Stimulated activated CD4-positive, alpha-beta T cell treated with anti-CD3 and anti-CD28 coated beads, Interleukin-4, amount 100 ng/mL, for 24 hours (primary cell): ENCODE measurements at places on chromosomes 6 and 20.

- DNase-seq: peak; percentile 78
Observed at GRCh38 chr6:166488076-166488685, 98.3 kb downstream of the RAMACL start.

DNA sequence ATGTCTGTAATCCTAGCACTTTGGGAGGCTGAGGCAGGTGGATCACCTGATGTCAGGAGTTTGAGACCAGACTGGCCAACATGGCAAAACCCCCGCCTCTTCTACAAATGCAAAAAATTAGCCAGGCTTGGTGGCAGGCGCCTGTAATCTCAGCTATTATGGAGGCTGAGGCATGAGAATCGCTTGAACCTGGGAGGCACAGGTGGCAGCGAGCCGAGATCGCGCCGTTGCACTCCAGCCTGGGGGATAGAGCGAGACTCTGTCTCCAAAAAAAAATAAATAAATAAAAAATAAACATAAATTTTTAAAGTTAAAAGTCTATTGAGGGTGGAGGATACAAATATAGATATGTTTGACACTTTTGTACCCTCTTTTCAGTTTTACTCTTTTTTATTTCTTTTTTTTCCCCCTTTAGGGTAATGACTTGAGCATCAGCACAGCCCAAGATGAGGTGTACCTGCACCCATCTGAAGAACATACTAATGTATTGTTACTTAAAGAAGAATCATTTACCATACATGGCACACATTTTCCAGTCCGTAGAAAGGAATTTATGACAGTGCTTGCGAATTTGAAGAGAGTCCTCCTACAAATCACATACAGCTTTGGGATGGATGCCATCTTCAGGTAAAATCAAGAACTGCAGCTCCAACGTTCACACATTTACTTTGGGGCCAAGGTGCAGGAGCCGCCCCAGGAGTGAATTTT lies 368.9 kb downstream of the LAMA2 start:
- DNase-seq: peak; percentile 70

DNA sequence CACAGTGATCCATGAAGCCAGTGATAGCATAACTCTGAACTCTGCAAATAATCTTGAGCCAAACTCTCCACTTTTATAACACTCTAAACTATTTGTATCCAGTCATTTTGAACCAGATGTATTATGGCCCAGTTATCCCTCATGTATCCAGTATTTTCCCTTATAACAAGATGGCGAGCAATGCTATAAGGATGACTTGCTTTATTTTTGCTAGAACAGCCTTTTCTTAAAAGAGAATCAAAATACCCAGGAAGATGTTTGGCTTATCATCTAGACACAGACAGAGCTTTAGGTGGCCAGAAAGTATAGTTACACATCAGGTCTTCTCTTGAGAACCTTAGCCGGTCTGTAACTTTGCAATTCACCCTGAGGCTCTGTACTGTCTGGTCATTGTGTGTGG lies 81.0 kb downstream of the DOK5 start:
- DNase-seq: no peak

- DNase-seq: no peak
Observed at GRCh38 chr6:63997734-63998133, 362.1 kb downstream of the PHF3 start.

- no peak for DNase-seq
Observed at GRCh38 chr6:51995214-51995755, 92.1 kb downstream of the PKHD1 start.

GRCh38 chr20:51156041-51156982 lies 133.4 kb upstream of the KCNG1 start:
- DNase-seq: no peak

- DNase-seq: no peak
Observed at GRCh38 chr20:51579137-51579536, 36.6 kb upstream of the NFATC2 start.

DNA sequence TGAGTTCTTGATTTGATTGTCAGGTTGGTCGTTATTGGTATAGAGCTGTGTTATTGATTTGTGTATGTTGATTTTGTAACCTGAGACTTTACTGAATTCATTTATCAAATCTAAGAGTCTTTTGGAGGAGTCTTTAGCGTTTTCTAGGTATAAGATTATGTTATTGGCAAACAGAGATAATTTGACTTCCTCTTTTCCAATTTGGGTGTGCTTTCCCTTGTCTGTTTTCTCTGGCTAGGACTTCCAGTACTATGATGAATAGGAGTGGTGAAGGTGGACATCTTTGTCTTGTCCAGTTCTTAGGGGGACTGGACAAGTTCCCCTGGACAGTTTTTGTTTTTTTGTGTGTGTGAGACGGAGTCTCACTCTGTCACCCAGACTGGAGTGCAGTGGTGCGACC lies 17.4 kb downstream of the HLA-DOA start:
- no peak for DNase-seq

- DNase-seq: no peak
Observed at GRCh38 chr6:105726902-105727655, 324.2 kb upstream of the PREP start.

GRCh38 chr6:43009124-43009523 lies 4.6 kb downstream of the MEA1 start:
- peak; percentile 39 for DNase-seq

DNA sequence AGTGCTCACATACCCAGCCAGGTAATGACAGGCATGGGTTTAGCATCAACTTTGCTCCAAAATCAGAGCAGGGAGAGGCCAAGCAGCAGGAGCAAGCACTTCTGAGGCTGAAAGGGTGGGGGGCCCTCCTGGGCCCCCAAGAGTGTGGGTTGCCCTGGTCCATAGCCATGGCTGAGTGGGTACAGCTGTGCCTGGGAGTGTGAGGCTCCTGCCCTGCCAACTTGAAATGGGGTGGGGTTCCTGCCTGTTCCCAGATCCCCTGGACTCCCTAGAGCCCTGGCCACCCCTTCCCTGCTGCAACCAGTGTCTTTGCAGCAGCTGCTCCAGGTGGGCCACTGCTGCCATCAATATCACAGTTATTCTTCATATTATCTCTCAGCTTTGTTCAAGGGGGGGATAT lies 1224.2 kb upstream of the GJE1 start:
- DNase-seq: no peak

GRCh38 chr6:3748208-3749066 lies 3.1 kb downstream of the PXDC1 start:
- DNase-seq: peak; percentile 53

DNA sequence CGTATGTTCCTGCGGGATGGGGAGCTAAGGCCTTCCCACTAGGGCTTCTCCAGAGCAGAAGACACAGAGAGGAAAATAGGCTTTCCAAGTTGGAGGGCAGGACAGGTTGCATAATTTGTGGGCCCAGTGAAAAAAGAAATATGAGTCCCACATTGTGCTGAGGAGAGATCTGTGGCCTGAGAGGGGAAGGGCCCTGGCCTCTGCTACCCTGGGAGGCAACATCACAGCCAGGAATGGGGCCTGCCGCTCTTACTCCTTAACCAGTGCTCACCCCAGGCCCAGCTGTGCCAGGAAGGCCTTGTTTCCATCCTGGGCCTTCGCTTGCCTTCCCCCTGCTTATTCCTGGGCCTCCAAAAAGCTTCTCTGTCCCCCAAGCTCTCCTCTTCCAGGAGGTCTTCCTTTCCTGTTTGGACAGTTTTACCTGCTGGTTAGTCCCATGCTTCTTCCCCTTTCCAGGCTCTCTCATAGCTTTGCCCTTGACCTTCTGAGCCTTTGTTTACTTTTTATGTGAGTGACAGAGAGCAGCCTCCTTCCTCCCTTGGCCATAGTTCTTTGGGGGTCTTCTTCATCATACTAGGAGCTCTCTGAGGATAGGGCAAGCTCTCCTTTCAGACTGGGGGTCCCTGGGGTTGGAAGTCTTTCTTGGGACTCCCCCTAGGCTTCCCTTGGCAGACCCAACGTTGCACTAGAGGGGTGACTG lies 26.2 kb upstream of the VEGFA start:
- no peak for DNase-seq

DNA sequence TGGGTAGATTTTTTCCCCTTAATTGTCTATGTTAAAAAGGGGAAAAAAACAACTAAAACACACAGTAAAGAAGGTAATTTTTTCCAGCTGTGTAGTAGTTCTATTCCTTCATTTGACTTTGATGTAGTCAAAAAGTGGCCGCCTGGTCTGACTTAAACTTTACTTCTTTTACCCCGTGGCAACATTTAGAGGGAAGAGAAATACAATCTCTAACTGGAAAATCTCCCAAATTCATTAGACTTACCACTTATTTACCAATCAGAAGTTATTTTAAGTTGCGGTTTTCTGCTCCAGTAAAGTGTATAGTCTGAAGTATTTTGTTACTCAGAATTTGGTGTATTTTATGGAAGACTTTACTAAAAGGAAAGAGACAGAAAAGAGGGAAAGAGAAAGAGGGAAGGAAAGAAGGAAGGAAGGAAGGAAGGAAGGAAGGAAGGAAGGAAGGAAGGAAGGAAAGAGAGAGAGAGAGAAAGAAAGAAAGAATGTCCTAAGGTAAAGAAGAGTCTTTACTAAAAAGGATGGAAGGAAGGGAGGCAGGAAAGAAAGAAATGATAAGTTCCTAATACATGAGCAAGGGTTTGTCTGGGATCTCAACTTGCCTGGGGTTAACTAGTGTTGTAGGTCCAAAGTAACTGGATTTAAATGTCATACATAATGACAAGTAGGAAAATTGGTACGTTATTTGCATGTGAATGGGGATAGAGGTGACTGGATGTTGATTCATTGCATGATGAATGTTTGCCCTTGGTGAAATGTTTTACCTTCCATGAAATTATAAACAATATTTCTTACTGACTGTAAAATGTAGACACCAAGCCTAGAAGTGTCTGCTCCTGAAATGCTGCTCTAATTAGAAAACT lies 135.1 kb downstream of the SAMD5 start:
- no peak for DNase-seq

GRCh38 chr20:51487565-51488268 lies 54.8 kb downstream of the NFATC2 start:
- no peak for DNase-seq

- no peak for DNase-seq
Observed at GRCh38 chr6:31383149-31383548, 20.2 kb upstream of the MICA start.

GRCh38 chr6:3708540-3708939 lies 43.0 kb downstream of the PXDC1 start:
- DNase-seq: no peak

- no peak for DNase-seq
Observed at GRCh38 chr6:27143474-27144026, 104.0 kb upstream of the PRSS16 start.

GRCh38 chr6:39914239-39914638 lies 20.0 kb downstream of the MOCS1 start:
- DNase-seq: no peak

GRCh38 chr6:79377888-79378348 lies 143.4 kb upstream of the HMGN3 start:
- DNase-seq: no peak

- DNase-seq: no peak
Observed at GRCh38 chr20:17017232-17017631, 209.6 kb upstream of the PCSK2 start.

DNA sequence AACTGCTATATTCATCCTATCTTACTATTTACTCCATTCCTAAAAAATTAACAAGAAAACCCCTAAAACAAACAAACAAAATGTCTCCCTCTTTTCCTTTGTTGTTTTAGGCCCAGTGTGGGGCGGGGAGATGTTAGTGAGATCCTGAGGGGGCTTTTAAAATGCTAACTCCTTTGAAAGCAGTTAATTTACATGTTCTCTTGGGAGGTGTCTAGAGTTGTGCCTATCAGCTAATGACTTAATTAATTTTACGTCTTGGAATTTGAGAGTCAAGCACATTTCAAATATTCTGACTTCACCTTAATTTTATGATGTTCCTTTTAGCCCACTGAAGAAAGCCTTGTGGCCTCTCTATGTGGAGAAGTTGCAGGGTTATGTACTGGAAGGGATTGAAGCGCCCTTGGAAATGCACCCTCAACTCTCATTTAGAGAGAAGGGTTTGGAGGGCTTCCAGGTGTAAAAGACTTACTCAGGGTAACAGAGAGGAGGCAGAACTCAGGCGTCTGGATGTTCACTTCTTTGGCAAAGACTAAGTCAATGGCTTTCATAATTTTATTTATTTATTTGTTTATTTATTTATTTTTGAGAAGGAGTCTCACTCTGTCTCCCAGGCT lies 4.9 kb downstream of the SASH1 start:
- DNase-seq: no peak

DNA sequence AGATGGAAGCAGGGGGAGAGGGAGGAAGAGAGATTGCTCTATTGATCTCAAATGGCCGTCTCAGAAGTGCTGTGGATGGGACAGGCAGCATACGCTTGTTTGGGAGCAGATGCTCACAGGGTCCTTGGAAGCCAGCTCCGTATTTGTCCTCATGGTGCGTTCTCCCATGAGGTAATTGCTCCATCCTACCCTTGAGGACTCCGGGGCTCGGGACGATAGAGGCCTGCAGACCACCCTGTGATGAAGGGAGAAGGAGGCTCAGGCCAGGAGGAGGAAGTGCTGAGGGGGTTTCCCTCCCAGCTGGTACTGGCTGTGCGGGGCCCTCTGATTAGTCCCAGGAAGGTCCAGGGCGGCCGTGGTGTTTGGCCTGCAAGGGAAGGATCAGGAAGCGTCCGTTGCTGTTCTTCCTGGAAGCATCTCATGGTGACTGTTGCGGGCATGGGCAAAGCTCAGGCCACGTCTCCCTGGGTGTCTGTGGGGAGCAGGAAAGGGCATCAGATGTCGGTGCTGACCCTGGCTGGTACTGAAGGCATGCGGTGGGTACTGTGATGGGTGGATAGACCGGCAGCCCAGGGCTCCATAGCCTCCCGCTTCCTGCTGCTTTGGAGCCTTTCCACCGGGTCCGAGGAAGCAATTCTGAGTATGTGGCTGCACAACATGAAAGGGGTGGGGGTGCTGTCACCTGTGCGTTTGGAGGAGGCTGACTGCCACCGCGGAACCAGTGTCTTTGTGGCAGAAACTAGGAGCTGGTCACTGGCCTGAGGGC lies 158.3 kb downstream of the SYCP2 start:
- DNase-seq: no peak

GRCh38 chr6:97095311-97095850 lies 170.9 kb downstream of the KLHL32 start:
- DNase-seq: no peak

DNA sequence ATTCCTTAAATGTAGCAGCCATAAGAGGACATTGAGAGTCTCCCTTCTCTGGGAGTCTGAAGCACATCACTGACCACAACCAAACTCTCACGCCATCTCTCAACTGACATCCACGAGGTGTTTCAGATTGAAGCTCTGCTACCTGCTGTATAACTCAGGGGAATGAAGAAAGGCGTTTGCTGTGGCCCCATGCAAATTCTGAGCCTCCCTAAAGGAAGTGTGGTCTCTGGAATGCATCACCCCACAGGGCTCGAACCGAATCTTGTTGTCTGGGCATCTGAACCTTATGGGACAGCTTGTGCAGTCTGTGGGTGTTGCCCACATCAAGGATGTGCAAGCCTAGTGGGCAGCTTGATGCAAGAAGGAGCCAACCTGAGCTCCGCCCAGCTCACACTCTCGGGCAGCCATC lies 10.9 kb downstream of the PMEPA1 start:
- DNase-seq: peak; percentile 22

DNA sequence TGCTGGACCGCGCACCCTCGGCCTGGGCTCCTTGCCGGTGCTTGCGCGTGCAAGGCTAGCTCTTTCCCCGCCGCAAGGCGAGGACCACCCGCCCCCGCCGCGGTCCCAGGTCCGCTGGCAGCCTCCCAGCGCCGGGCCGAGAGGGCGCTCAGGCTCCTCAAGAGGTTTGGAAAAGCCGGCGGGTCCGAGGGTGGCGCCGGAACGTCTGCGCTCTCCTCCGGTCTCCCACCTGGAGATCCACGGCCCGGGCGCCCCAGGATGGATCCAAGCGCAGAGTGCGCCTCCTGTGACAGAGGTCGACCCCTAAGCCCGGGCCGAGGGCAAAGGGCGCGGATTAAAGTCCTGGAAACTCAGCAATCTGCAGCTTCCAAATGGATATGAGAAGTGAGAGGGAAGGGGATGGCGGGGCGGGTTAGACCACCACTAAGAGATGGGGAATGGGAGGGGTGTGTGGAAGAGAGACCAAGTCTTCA lies 575 bp upstream of the MICAL1 start:
- no peak for DNase-seq
